ENCODE measurements at places on chromosomes 6 and 20. TPM values are rescaled to one million over a fixed set of nuclear protein-coding genes. Genes with fewer than 3 reads are reported as not detected.

DNA sequence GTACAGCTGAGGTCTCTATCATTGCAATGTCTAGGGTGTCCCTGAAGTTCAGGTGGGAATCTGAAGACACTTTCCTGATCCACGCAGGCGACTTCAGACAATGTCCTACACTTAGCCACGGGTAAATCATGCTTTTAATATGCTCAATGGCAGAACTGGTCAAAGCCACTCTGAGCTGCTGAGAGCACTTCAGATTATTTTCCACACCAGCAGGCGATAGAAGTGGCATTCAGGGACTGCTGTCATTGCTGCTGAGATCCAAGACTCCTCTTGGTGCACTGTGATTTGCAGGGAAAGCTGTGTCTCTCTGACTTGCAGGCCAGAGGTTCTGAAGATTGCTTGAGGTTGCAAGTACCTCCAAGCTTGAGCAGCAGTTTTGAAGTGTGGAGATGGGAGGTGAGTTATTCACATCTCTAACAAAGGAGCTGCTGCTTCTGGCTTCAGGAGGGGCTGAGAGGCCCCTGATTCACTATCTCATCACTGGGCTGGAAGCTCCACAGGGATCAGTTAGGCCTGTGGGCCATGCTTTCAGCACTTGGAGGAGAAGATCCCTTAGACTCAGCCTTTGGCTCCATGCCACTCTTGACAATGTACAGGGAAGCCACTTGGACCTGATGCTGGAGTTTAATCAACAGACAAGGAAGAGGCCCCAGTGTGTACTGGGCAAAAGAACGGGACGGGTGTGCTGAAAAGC lies 2.9 kb upstream of the SSTR4 start:
- DNase-seq: no peak

DNA sequence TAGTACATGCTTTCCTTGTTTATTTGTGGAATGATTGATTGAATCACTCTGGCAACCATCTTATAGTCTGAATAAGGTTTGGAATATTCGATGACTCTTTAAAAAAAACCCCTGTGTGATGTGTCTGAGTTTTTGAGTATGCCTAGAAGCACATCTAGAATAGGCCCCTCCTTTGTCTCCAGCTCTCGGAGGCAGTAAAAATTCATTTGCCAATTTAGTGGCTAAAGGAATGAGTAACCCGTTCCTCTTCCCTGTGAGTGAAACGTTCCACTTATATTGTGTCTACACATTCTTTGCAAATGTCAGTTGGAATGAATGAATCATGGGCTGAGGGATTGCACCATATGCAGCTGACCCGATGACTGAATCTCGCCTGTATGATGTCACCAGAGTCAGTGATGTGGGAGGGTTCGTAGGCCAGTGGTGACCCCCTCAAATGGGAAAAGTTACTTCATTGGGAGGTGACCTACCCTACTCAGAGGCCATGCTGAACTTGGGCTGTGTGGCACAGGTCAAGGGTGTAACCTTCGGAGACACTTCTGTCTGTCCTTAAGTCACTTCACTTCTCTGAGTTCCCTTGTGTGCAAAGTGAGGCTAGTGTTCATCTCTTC lies 21.6 kb downstream of the MOCS3 start:
- DNase-seq: no peak

DNA sequence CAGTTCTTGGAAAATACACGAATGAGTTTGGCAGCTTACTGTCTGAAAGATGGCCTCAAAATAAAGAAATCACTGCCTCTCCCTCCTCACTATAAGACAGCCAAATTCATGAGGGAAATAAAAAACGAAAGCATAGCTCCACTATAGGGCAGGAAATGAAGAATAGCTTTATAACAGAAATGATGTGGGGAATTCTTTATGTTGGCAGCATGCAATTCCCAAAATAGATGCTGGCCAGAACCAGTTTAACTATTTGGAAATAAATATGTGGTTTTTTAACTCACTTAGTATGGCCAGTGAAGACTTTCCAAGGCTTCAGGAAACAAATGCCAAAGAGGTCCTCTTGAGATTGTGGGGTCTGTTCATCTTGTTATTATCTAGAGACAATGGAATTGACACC lies 100.5 kb downstream of the TBX18 start:
- no peak for DNase-seq

GRCh38 chr6:166381381-166381732 lies 1.4 kb downstream of the MPC1 start:
- no peak for DNase-seq

DNA sequence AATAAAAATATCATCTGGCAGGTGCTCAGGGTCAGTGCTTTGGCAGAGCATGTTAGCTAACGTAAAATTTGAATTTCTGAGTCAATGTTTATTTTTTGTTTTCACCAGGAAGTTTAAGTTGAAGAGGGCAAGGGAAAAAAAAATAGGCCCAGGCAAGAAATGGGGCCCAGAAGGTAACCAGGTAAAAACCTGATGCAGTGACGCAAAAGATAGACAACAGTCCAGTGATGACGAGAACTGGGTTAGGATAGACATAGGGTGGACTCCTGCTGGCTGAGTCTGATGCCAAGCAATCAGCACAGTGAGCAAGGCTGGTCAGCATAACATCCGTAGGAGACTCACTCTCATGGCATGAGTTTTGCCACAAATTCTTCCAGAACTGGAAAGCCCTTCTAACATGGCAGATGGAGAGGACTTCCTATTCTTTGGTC lies 42.2 kb downstream of the ZHX3 start:
- DNase-seq: no peak

Gene OPRM1
- total RNA-seq: not detected

DNA sequence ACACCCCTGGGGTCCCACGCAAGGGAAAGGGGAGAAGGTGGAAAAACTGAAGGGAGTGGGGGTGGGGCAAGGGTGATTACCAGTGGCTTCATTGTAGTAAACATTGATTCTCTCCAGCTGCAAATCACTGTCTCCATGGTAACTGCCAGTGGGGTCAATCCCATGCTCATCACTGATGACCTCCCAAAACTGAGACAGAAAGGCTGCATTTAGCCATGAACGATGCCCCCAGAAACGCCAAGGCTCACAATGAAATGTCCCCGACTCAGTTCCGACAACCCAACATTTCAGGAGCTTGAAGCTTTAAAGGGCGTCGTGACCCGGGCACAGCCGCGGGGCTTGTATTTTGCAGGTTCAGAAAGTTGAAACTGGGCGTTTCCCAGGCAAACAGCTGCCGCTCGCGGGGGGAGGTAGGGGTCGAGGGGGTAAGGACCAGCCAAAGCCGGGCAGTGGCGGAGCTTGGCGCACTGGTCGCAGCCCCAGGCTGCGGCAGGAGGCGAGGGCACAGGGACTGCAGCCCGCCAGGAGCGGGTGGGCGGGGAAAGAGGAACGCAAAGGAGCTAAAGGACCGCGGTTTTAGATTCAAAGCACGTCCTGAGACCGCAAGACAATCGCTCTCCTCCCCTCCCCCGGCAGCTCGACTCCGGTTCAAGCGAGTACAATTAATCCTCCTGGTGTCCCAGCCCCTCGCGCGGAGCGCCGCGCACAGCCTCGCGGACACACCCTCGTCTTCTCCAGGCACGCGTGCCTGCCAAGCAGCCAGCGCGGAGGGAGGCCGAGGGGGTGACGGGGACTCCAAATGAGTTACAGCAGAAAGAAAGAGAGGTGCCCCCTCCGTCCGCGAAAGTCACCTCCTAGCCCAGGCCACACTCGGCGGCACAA lies 731 bp downstream of the TUBB2B start:
- DNase-seq: no peak

GRCh38 chr6:22838345-22838744 lies 269.0 kb downstream of the HDGFL1 start:
- DNase-seq: no peak

Gene COL11A2
- 1.5 TPM for total RNA-seq

GRCh38 chr6:164068527-164068926 lies 654.0 kb downstream of the QKI start:
- DNase-seq: no peak

Gene CENPW
- 1.4 TPM for total RNA-seq

DNA sequence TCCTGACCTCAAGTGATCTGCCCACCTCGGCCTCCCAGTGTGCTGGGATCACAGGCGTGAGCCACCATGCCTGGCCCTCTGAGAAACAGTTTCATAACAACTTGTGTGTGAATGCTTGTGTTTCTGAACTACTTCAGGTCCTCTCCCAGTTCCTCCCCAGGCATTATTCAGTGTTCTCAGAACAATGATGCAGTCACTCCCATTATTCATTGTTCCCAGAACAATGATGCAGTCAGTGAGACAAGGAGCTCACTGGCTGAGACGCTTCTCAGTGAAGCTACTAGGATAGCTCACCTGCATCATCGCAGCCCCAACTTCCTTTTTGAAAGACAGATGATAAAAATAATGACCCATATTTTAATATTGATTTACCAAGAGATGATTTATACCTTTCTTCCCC lies 71.5 kb downstream of the NDUFAF5 start:
- no peak for DNase-seq

GRCh38 chr20:24657878-24658620 lies 188.6 kb downstream of the SYNDIG1 start:
- DNase-seq: no peak

Gene LTA
- 23.9 TPM for total RNA-seq

- peak; percentile 47 for DNase-seq
These were observed 48.9 kb downstream of the ANKRD60 start for GRCh38 chr20:58179432-58180099.

Gene PHF1
- total RNA-seq: 364 TPM

- DNase-seq: no peak
These were observed 355.4 kb downstream of the CDH26 start for GRCh38 chr20:60313614-60314013.

DNA sequence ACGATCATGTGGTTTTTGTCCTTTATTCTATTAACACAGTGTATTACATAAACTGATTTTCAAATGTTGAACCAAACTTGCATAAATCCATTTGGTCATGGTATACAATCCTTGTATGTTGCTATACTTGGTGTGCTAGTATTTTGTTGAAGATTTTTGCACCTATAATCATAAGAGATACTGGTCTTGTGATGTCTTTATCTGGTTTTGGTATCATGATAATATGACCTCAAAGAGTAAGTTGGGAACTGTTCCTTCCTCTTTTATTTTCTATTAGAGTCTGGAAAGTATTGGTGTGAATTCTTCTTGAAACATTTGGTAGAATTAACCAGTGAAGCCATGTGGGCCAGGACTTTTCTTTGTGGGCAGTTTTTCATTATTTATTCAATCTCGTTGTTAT lies 65.3 kb downstream of the TRPC4AP start:
- DNase-seq: no peak

DNA sequence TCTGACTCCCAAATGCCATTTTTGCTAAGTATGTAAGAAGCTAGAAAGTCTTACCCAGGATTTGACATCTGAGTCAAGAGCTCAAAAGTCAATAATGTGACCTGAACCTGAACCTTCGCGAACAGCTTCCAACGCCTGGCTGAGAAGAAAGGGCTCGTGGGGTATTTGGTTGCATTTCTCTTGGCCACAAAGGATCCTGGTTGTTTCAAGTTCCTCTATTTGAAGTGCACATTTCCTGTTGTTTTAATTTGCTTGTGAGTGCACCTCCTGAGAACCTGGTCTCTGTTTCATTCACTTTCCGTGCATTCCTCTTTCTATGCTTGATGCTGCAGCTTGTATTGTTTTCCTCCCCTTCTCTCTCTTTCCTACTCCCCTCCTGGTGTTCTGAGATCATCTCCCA lies 212.5 kb downstream of the FOXA2 start:
- DNase-seq: peak; percentile 10

- DNase-seq: peak; percentile 61
These were observed 28.3 kb downstream of the MRS2 start for GRCh38 chr6:24431045-24431451.

Gene PTCHD4
- total RNA-seq: not detected

GRCh38 chr6:41200296-41200900 lies 551 bp downstream of the TREML2 start:
- DNase-seq: peak; percentile 60

DNA sequence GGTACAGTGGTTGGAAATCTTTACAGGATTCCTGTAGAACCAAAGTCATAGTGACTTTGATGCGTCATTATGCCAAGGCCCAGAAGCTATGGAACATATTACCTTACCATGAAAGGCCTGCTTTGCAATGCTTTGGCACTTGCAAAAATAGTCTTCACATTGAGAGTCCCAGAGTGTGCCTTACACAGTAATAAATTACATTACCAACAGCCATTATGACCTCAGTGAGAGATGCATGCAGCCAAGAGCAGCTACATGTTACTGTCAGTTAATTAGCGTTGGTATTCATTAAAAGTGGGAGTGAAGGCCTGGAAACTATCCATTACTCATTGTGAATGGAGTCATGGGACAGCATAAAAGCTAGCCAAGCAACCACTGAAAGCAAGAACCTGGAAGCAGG lies 39.2 kb upstream of the HDDC2 start:
- no peak for DNase-seq

Gene VNN1
- not detected for total RNA-seq

DNA sequence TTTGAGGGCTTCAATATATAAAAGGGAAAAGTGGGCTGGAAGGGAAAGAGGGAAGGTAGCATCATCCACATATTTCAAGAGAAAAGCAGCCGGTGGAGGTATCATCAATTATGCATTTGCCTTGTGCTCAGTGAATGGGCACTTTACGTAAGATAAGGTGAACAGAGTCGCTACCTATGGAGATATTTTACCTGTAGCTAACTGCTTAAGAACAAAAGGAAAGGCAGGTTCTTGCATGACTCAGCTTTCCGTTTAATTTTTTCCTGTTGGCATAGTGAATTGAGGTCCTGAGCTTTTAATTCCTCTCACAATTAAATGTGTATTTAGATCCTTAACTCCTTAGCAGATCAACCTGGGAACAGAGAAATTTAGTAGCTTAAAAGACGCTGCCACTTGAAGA lies 25.5 kb upstream of the PLCB4 start:
- no peak for DNase-seq

DNA sequence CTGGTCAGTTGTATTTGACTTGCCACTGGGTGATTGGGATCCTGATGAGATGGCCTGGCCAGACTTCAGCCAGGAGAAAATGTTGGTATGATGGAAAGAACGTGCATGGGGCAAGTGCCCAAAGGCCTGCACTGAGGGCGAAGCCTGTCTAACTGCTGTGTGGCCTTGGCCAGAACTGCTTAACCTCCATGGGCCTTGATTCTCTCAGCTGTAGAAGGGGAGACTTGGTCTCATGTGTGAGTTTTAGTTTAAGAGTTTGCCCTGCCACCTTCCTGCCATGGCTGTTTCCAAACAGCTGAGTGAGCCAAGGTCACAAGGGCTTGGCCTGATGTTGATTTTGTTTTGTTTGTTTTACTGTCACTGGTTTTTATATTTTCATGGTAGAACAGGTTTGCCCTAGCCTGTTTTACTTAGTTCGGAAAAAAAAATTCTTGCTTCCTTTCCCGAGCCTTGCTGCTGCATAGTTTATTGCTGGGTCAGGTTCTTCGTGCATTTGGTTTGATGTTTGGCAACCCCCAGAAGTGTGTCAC lies 35.3 kb downstream of the DSTN start:
- DNase-seq: no peak

Gene GMNN
- total RNA-seq: 5.7 TPM

Gene NOTCH4
- total RNA-seq: 1.7 TPM

All from T-cell (primary cell).